Right kidney (tissue), 9 donors: ENCODE measurements at places on chromosomes 2 and 18.

DNA sequence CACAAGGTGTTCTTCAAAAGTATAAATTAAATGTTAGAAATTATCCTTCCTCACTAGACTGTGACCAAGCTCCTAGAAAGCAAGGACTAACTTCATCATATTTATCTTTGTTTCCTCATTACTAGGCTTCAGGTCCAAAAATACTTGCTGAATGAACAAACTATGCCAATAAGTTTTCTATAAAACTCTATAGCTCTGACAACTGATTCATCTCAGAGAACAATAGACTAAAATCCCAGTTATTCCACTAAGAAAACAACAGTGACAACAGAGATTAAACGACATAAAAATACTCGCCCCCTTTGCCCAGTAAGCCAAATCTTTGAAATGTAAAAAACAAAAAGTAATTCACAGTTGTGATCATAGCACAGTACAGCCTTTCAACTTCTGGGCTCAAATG is 13.6 kb downstream of the TLK1 start:
- DNase-seq, result no peak

GRCh38 chr2:234003972-234004617 is 46.4 kb upstream of the SPP2 start:
- no peak for DNase-seq

- no peak for DNase-seq
These were observed 76.7 kb downstream of the GFPT1 start for GRCh38 chr2:69310111-69311023.

DNA sequence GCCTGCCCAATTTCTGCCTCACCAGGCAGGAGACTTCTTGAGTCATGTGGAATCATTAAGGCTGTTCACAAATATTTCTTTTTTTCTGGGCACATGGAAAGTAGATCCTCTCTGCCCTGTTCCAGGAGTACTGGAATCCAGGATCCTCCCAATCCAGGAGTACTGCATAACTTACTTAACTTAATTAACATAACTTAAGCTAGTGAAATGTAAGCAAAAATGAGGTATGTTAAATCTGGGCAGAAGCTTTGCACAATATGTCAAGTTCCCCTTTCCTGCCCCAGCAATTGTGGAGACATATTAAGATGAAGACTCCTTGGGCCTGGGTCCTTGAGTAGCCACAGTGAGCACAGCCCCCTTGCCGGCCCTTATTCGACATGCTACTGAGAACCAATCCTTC is 3.2 kb downstream of the CD207 start:
- DNase-seq, result no peak

DNA sequence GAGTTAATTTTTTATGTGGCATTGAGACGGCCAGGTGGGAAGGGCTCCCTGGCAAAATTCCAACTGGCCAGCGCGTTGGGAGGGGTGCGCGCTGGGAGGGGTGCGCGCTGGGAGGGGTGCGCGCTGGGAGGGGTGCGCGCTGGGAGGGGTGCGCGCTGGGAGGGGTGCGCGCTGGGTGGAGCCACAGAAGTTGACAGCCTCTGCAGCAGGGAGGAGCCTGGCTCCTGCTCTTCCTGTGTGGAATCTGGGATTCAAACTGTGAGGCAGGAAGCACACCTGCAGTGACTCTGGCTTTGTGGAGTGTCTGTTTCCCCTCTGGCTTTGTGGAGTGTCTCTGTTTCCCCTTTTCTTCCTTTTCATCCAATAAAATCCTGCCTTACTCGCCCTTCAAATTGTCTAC is 147.9 kb upstream of the CBLN2 start:
- no peak for DNase-seq

GRCh38 chr2:128646691-128647090 is 328.0 kb upstream of the HS6ST1 start:
- DNase-seq, result no peak

DNA sequence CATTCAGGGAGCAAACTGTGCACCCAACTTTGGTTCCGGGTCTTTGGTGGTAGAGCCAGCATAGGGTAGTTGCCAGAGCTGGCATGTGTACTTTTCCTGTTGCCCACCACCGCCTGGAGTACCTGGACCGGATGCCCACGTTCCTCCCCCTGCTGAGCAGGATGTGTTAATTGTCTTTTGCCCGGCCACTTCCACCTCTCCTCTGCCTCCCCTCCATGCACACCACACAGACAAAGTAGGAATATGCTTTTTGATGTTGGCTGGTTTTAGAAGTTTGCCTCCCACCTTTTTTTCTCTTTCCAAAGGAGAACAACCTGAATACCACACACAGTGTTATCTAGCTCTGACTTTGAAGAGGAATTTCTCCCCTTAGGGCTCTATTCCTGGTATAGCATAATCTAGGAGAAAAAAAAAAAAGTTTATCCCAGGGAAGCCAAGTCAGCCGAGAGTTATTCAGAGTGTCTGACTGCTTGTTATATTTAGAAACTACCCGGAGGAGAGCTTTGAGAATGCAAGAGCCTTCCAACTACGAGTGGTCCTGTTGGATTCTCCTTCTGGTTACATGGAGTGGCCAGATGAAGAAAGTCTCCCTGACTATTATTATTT is 111.9 kb downstream of the SETBP1 start:
- no peak for DNase-seq

GRCh38 chr2:226308986-226309385 is 490.6 kb downstream of the IRS1 start:
- DNase-seq, result no peak

DNA sequence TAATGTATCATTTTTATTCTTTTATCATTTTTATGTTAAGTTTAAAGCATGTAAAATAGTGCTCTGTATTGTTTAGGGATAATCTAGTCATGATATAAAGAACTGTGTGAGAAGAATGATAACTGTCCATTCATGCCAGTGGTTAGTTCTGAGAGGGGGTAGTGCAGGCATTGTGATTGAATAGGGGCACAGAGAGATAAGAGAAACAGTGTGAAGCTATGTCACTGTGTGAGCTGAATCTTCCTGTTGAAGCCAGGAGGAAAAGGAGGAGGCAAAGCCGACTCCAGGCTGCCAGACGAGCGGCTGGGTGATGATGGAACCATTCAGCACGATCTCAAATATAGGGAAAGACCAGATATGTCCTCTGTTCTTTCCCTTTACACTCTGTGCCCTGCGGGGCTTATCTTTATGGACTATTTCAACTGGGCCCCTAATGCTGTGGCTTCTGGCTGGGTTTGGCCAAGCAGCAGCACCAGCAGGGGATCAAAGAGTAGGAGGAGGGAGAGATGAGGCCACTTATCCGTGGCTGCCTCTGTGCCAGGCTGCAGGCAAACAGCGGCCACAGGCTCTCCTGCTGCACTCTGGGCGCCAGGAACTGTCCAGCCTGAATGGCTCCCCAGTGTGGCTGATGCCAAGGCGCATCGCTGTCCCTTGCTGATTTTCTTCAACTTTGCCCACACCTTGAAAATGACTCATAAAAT is 128.0 kb downstream of the SPP2 start:
- no peak for DNase-seq

DNA sequence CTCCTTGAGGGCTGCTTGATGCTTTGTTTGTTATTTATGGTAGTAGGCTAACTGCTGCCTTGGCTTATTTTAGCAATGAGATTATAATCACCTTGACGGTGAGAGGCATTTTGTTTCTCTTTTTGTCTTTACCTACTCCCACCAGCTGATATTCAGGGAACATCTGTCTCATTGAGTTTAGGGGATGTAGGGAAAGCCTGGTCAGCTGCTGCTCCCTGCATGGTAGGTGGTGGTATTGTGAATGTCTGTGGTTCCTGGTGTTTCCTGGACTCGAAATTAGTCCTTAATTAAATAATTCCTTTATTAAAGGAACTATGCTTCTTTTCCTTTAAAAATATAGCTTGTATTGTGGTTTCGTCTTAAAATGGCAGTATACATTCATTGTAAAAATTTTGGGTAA is 77.8 kb downstream of the ADAM23 start:
- DNase-seq, result no peak

- DNase-seq, result no peak
These were observed 107.7 kb downstream of the KCTD1 start for GRCh38 chr18:26440644-26441043.

GRCh38 chr2:24047703-24048033 is 477 bp upstream of the WDCP start:
- DNase-seq, result no peak

DNA sequence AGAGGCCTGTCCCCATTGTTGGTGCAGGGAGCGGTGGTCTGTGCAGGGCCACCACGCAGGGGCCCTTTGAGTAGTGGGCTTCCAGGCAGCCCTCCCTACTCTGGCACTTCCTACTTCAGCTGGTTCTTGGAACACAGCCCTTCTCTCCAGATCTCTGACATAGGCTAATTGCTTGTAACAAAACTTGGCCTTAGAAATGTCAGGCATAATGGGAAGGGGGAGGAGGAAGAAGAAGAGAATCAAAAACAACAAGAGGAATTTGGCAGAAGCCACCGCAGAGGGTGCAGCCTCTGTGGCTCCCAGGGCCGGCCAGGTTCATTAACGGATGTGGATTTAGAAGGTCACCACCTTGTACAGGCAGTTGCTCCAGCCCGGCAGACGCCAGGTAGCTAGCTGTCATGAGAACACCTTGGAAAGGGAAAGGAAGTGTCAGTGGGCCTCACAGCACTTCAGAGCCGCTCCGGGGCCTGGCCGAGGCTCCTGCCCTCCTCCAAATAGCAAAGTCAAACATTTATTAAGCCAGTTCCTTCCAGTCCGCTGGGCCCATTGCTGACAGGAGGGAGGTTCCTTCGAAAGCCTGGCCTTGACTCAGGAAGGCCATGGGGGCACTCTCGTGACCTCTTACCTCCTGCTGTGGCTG is 7.4 kb downstream of the BOD1L2 start:
- peak; percentile 4 for DNase-seq

GRCh38 chr2:134155134-134155533 is 98.7 kb upstream of the MGAT5 start:
- DNase-seq, result no peak

DNA sequence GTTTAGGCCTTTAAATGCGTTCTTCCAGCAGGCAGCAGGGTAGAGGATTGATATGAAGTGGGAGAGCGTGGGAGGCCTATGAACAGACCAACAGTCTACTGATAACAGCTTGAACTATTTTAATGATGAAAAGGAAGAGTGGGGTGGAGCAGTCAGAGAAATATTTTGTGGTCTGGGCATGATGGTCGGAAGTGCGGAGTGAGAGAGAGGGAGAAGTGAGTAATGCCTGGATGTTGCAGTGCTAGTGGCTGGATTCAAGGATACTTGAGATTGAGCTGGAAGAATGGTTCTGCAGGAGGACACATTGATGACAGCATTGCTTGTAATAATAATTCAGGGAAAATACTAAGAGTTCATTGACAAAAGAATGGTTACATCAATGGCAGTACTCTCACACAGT is 151.0 kb upstream of the DAPL1 start:
- no peak for DNase-seq

DNA sequence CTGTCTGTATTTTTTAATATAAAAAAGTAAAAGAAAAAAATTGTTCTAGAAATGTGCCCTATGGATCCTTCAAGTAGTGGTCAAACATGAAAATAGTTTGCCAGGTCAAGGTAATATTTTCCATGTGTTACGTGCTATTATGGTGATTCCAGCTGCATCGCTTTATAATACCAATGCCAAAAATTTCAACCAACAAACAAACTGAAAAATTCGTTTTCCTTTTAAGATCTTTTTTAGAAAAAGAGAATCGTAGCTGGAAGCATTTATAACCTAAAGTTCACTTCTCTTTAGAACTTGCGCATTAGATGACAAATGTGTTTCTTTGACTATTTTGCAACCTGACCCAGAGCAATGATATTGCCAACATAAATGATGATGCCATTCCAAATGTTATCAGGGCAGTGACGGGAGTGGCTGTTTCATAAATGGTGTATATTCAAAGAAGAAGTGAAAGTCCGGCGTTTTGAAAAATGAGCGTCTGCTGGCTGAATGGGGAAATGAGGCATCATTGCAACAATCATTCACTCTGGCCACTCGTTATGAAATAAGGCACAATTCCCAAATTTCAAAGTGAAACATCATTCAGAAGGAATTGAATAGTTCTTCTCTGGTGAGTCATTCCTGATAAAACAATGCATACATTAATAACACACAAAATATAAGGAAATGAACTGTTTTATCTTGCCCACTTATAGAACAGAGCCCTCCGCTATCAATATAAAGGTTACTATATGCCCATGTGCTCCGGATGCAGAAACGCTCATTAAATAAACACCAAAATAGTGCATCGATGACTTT is 297.4 kb downstream of the TGIF1 start:
- DNase-seq, result no peak

GRCh38 chr2:146992466-146992865 is 852.4 kb upstream of the ACVR2A start:
- DNase-seq, result no peak

- no peak for DNase-seq
These were observed 30.6 kb downstream of the HS1BP3 start for GRCh38 chr2:20620271-20620681.

DNA sequence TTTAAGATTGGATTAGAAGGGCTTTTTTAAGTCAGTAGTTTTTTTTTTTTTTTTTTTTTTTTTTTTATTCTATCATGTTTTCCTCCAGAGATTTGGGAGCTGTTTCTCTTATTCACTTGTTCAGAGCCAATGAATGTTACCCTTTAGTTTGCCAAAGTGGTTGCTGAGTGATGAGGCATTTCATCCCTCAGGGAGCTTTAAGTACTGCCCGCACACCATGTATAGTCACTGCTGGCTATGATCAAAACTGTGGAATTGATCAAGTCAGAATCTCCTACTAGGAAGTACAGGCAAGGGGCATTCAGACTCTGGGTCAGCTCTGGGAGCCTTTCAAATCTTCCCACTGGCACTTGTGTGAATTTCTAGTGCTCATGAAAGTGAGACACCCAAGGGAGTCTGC is 201.6 kb downstream of the IKZF2 start:
- no peak for DNase-seq

DNA sequence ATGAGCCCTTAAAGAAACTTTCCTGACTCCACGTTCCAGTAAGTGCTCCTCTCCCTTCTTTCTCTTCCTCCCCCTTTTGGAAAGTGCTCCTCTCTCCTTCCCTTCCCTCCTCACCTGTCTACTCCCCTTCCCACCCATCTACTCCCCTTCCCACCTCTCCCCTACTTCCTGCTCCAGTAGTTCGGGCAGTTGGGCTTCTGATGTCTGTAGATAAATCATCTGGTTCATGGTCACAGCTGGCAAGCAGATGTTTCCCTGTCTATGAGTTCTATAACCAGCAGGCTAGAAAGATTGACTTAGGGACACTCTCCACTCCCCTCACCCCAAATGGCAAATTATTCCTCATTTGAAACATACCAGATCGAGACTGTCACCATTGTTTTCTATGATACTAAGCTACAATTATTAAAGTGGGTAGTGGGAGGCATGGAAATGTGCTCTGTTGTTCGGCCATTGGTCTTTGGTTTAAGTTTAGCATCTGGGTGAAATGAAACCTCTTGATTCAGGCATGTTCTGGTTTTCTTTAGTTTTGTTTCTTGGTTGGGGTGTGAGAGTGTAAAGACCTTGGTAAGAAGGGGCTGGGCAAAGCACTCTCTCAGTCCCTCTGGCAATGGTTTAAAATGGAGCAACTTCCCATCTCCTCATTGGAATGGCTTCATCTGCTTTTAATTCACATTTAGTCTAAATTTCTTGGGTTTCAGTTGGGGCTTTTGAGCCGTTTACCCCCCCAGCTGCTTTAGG is 413.2 kb upstream of the SPRED2 start:
- DNase-seq, result no peak

DNA sequence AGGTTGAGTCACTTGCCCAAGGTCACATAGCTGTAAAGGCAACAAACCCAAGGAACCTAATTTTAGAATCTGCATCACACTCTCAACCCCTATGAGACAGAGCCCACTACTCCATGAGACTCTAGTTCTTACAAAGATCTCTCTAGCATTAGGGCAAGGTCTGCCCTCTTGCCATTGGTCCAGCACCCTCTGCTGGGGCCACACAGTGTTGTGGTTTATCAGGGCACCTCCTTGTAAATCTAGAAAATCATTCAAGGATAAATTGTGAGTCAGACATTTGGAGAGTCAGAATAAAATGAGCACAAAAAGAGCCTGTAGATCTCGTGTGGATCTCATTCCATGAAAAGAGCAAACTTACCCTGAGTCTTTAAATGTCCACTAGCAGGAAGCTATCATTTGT is 91.2 kb downstream of the SLC8A1 start:
- no peak for DNase-seq
